ENCODE measurements at places on chromosomes 7 and 10.

DNA sequence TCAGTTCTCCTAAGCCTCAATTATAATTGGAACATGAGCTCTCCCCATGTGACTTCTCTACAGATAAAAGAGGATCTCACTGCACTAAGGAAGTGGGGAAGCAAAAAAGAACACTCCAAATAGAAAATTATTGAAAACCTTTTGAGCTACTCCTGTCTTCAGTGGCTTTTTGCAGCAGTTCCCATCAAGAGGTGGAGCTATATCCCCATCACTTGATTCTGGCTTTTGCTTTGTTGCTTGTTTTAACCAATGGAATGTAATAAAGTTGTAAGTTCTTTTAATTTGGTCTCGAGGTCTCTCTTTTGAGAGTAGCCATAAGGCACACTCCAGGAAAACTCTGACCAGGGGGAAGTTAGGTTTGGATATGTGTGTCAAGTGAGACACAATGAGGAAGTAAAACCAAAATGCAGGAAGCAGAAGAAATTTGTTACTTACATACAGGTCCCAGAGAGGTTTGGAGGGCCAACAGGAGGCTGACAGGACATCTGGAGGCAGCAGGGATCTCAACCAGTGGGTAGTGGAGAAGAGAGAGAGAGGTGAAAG, 569.4 kb downstream of the HTR7 start:
- DNase-seq = no peak

DNA sequence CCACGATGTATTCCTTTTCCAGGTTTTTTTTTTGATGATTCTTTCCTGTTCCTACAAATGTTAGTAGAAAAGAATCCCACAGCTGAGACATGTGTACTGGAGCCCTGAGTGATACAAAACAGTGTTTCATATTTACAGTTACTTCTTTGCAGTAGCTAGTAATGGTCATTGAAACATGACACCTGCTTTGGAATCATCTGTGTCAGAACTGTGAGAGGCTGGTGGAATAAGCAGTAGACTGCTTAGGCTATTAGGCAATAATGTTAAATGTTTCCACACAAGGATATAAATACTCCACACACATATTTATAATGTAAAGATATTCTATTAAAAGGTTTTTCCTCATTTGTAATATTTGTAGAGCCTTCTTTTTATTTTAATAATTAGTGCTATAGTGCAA, 394.0 kb downstream of the THSD7A start:
- DNase-seq = no peak

DNA sequence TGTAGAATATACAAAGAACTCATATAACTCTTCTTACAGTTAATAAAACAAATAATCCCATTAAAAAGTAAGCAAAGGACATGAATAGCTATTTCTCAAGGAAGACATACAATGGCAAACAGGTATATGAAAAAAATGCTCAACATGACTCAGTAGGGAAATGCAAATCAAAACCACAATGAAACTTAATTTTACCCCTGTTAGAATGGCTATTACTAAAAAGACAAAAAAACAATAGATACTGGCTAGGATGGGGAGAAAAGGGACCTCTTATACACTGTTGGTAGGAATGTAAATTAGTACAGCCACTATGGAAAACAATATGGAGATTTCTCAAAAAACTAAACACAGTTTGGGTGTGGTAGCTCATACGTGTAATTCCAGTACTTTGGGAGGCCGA, 37.8 kb downstream of the HERPUD2 start:
- DNase-seq = no peak

GRCh38 chr7:159195946-159196345, 51.3 kb upstream of the VIPR2 start:
- DNase-seq = no peak

DNA sequence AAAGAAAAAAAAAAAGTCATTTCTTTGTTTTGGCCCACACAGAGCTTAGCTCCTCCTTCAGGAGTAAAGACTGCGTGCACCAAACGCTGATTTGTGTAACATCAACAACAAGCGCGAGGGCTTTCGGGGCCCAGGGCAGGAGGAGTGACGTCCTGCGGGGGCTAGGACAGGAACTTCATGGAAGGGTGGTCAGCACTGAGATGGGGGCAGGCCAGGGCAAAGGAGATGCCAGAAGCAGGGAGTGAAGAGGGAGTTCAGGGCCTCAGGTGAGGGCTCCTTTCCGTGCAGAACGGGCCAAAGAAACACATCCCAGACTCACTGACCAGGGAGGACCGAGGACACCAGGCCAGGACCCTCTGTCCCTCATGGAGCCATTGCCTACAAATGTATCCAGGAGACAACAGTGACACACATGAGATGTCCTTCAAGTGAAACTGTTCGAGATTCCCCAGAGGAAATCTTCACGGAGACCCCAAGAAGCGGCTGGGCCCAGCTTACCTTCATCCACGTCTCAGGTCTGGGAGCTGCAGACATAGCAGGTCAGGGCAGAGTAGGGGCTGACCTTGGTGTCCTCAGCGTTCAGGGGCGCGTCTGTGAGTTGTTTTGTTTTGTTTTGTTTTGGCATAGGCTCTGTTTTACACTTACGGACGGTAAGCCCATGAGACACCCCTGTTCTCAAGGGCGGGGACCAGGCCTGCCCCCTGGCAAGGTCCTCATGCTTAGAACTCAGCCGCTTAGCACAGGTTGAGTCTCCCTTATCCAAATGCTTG, 30.4 kb upstream of the SHH start:
- no peak for DNase-seq

- DNase-seq = no peak
Observed at GRCh38 chr10:132958883-132959558, 16.7 kb upstream of the CFAP46 start.

DNA sequence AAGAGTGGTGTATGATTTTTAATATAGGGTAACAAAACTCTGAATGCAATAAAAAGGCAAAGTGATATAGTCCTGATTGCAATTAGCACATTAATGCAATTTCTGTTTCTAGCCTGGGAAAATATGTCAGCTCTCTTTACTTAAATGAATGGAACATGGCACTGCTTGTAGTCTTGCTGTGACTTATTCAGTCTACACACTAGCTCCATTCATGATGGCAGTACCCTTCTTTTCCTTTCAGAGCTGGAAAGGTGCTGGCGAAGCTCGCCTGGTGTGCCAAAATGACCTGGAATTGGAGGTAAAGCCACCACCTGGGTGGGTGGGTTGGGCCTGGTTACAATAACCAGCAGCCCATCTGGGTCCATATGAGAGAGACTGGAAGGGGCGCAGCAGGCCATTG, 85.3 kb downstream of the ZNF365 start:
- DNase-seq = no peak

GRCh38 chr7:129607471-129608120, 3.9 kb upstream of the NRF1 start:
- no peak for DNase-seq

DNA sequence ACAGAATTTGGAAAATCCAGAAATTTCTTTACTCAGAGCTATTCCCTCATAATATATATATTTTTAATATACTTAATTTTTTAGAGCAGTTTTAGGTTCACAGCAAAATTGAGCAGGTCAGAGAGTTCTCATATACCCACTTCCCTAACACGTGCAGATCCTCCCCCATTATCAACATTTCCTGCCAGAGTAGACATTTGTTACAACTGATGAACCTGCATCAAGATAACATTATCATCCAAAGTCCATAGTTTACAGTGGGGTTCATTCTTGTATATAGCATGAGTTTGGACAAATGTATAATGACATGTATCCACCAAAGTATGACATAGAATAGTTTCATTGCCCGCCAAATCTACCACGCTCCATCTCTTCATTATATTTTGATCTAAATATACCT, 170.0 kb downstream of the PTEN start:
- no peak for DNase-seq

GRCh38 chr7:139355320-139355719, 4.4 kb upstream of the LUC7L2 start:
- DNase-seq = no peak

DNA sequence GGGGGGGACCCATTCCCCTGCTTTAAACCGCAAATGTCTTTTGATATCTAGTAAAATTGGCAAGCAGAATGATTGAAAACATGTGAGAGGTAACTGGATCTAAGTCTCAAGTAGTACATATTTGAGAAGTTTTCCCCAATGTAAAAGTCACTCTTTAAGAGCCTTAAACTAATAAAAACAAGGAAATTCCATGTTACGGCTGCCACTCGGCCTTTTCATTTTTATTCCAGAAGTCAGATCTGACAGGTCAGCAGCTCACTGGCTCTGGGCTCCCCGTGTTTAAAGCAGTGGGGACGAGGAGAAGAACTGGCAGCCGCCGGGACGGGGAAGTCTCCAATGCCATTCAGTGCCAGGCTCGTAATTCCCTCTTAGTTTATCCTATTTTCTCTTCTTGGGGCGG, 80.7 kb downstream of the CUX1 start:
- DNase-seq = no peak

- no peak for DNase-seq
Observed at GRCh38 chr7:102890292-102890970, 22.4 kb upstream of the LRRC17 start.

- no peak for DNase-seq
Observed at GRCh38 chr7:36591636-36592035, 132.7 kb downstream of the AOAH start.

GRCh38 chr7:125568799-125569198, 639.2 kb upstream of the POT1 start:
- DNase-seq = no peak

DNA sequence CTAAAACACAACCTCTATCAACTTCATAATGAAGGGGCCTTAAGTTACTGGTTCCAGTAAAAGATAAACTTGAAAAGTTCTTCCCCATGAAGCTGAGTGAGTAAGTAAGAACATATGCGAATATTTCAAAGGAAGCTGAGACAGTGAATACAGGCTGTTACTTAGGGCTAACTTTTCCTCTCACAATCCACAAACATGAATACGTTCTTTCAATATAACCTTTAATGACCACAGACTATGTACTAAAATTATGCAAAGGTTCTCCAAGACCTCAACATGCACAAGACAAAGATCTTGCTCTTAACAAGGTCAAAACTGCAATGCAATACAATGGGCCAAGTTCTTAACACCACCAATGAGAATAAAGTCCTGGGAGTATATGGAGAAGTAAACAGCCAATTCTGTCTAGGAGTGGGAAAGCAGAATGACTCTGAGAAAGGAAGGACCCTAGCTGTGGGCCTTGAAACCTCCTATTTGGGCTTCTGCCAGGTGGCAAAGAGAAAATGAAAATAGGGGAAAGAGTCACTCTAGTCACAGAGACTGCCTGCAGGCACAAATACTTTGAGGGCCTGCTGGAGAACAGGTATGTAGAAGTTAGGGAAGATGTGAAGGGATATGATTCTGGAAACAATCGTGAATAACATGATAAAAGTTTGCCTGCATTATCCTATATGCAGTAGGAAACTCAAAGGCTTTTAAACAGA, 43.7 kb downstream of the OSBPL3 start:
- peak; percentile 43 for DNase-seq

GRCh38 chr7:66377714-66378113, 172.6 kb downstream of the TPST1 start:
- DNase-seq = no peak

DNA sequence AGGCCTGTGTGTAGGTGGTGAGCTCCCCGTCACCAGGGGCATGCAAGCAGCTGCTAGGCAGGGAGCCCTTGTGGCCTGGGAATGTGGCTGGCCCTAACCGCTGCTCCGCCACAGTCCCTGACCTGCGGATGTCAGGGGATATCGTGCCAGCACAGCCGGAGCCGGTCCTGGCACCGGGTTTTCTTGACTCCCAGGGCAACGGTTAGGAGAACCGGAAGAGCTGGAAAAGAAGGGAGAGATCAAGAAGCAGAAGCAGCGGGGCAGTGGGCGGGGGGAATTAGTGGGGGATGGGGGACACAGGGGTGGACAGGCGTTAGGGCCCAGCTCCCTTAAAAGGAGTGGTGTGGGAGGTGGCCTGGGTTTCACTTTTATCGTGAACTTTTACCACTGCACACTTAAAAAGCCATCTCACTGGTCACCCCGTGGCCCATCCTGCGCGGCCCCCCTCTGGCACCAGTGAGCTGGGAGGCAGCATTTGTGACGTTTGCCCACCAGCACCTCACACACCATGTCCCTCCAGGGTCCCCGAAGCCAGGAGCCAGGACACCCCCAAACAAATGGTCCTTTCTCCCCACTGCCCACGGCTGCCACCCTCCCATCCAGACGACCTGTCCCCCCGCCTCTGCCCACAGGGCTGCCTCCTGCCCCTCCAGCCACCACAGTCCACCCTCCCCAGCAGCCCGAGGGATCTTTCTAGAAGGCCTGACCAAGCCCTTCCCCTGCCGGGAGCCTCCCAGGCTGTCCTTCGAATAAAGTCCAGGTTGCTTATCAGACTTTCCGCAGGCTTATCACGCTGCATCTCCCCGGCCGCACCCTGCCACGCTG, 1.8 kb upstream of the MICALL2 start:
- peak; percentile 89 for DNase-seq

GRCh38 chr7:101567230-101567629, 61.9 kb downstream of the MYL10 start:
- DNase-seq = no peak

- no peak for DNase-seq
Observed at GRCh38 chr10:99938563-99938962, 71.2 kb downstream of the DNMBP start.

DNA sequence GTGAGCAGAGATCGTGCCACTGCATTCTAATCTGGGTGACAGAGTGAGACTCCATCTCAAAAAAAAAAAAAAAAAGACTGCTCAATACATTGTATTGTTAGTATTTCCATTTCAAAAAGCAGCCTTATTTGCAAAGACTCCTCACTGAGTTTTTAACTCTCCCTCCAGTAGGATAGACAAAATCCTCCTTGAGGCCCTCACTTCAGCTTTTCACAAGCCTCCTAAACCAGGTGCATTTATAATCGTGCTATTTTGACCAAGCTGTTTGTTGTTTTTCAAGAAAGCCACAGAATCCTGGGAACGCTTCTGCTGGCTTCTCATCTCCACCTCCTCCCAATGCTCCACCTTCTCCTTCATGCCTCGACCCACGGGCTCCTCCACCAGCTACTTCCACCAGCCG, 6.3 kb upstream of the DDIT4 start:
- DNase-seq = no peak

GRCh38 chr7:79272066-79272669, 181.3 kb downstream of the MAGI2 start:
- DNase-seq = peak; percentile 71

GRCh38 chr7:55473932-55474331, 98.4 kb downstream of the VOPP1 start:
- no peak for DNase-seq

GRCh38 chr7:129495987-129496386, 6.3 kb upstream of the SMKR1 start:
- no peak for DNase-seq

- DNase-seq = peak; percentile 85
Observed at GRCh38 chr10:97914837-97915211, 65.2 kb downstream of the GOLGA7B start.

Data from T47D (cell line).